ENCODE measurements at places on chromosomes 7 and 10.

DNA sequence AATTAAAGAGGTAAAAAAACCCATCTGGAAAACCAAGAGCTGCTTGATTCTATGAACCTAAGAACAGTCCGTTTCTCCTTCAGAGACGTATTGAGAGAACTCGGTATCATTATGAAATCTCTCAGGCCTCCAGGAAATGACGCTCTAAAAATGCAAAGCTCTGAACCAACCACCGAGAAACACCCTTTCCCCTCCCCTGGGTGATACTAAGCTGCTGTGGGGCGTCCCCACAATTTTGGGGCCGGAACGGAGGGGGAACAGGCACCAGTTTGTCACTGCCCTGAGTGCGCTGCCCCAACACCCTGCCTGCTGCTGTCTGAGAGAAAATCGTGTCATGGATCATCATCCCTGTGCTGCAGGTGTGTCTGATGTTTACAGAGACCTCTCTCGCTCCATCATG is 509.5 kb downstream of the DNAJB6 start:
- DNase-seq: peak; percentile 45

DNA sequence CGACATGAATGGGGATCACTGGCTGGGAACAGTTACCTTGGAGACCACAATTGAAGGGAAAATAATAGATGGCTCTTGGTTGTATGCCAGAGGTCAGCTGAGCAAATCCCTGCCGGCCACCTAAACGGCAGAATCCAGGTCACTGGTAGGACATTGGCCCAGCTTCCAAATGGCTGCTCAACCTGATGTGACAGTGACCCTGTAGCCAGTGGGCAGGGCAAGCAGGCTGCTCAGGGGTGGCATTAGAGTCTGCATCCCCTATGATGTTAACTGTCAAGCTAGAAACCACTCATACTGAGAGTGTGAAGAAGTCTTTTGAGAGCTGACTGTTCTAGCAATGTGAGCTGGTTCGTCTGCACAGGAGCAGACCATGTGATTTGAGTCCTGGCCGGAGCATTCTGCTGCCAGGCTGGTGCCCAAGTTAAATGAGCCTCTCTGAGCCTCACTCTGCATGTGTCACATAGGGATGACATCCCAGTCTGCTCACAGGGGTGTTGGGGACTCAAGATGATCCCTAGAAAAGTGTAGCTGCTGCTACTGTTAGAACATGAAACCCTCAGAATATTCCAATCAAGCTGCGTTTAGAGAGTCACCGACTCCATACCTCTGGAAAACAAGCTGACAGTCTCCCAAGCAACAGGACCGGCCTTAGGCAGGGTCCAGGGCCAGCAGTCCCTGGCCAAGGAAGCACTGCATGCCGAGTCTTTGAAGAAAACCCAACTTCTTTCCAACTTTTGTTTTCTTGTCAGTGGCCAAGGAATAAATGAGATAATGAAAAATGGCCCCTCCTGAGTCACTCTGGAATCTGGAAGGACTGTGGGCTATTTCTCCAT is 69.7 kb downstream of the VWA2 start:
- no peak for DNase-seq

DNA sequence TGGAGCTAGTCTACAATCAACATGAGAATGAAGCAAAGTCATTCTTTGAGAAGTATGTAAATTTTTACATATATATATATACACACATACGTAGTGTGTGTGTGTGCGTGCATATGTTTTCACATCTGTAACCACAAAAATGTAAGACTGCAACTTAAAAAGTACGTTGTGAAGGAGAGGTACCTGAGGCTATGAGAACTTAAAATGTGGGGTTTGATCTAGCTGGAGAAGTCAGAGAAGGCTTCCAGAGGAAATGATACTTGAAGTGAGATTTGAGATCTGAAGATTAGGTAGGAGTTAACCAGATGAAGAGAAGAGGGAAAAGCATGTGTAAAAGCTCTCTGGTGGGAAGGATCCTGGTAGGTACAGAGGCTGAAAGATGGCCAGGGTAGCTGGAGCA is 5.8 kb downstream of the TAF5 start:
- DNase-seq: no peak

DNA sequence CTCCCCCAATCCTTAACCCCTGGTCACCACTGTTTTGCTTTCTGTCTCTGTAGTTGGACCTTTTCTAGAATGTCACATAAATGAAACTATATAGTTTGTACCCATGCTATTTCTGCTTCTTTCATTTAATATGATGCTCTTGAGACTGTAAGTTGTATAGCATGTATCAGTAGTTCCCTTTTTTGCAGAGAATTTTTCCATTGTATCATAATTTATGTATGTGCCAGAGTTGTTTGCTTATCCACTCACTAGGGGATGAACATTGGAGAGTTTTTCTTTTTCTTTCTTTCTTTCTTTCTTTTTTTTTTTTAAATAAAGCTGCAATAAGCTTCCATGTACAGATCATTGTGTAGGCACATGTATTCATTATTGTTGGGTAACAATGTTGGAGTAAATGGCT is 544.8 kb downstream of the CNTNAP2 start:
- DNase-seq: no peak

GRCh38 chr10:51907361-51907760 is 208.0 kb upstream of the CSTF2T start:
- no peak for DNase-seq

DNA sequence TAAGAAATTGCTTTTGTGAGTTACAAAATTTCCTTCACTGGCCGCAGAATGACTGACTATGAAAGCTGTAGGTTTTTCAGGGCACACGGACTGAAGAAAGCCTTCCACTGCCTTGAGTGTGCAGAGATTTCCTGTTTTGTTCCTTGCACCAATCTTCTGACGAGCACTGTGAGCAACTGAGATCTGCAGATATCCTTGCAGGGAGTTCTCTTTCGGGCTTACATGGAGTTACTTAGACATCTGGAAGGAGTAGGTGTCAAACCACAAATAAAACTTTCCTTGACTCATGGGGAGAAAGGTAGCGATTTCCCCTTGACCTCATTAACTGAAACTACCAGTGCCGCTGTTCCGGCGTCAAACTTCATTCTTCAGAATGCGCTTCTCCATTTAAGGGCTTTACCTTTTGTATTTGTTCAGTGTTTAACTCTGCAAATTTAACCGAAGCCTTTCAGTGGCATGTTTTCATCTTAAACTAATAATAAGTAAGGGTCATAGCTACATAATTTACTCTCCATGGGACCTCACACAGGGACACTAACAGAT is 1175.3 kb downstream of the GATA3 start:
- DNase-seq: no peak

DNA sequence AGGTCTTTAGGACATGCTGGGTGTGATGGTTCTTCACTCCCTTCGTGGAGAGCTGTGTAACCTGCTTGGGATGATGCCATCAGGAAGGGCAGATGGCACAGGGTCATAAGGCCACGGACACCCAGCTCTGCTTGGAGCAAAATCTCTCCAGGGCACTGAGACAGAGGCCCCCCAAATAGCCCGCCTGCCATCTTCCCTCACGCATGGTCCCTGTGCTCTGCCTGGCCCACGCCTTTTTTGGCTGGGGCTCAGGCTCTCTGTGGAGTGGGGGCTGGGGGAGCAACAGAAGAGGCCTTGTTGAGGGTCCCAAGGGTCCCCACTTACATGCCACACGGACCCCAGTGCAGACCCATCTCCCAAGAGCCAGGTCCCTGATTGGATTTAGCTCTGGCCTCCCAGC is 93.3 kb upstream of the RET start:
- DNase-seq: no peak

Measured in NCI-H187 treated with DMSO at 0.1 percent for 48 hours (cell line).